Hematopoietic multipotent progenitor cell (in vitro differentiated cells): ENCODE measurements at places on chromosomes 12 and 14. TPM values are rescaled to one million over a fixed set of nuclear protein-coding genes. Genes with fewer than 3 reads are reported as not detected.

Gene TAC3
- total RNA-seq, result not detected

Gene COX8C
- not detected for total RNA-seq

Gene CKAP4
- 2.4 TPM for total RNA-seq

Gene DBX2
- total RNA-seq, result not detected

Gene DDX55
- 15.6 TPM for total RNA-seq

Gene SAMD4A
- 2.7 TPM for total RNA-seq

Gene RIPK3
- 20.2 TPM for total RNA-seq

Gene GPR132
- total RNA-seq, result 13.5 TPM

Gene SPX
- under 0.01 TPM for total RNA-seq

Gene LTB4R2
- total RNA-seq, result 15.1 TPM

Gene PMEL
- total RNA-seq, result 1.3 TPM

Gene KCTD10
- total RNA-seq, result 36.9 TPM

Gene SLC6A15
- not detected for total RNA-seq

Gene SLC35F4
- not detected for total RNA-seq

Gene SERPINA5
- not detected for total RNA-seq

Gene FOXA1
- 0.27 TPM for total RNA-seq

Gene SLC15A5
- total RNA-seq, result not detected

Gene RNASE3
- 3.0 TPM for total RNA-seq

Gene KRT3
- not detected for total RNA-seq

Gene GAS2L3
- 0.81 TPM for total RNA-seq

Gene CEBPE
- 0.81 TPM for total RNA-seq

Gene LBHD2
- total RNA-seq, result not detected

Gene TRIM9
- 3.2 TPM for total RNA-seq

Gene APOF
- not detected for total RNA-seq

Gene PLA2G1B
- total RNA-seq, result 1.3 TPM

Gene RDH16
- total RNA-seq, result under 0.01 TPM

Gene ADAM20
- total RNA-seq, result 0.54 TPM

Gene ZNF740
- 14.0 TPM for total RNA-seq
